ENCODE measurements at places on chromosomes 4 and X.
A peak's percentile ranks its signal among the peaks of the same experiment; 100 is the strongest.

- DNase-seq, result no peak
Observed at GRCh38 chrX:43500996-43501694, 155.0 kb upstream of the MAOA start.

GRCh38 chr4:6876440-6876839, 33.2 kb upstream of the TBC1D14 start:
- no peak for DNase-seq

GRCh38 chr4:55338486-55338885, 7.6 kb upstream of the SRD5A3 start:
- no peak for DNase-seq

DNA sequence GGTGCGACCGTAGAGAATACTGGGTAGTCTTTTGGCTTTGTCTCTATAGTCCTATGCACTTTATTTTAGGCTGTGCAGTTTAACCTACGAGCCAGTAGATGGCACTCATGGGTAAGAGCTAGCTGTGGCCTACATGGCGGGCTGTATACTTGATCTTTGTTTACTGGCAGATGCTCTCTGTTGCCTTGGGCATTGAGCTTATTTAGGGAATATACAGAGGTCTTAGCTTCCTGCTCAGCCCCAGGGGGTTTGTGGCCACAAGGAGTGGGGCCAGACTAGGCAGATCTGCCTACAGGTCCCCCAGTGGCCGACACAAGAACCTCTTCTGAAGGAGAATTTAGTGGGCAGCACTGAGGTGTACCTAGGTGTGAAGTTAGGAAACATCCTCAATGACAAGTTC, 227.6 kb upstream of the HDX start:
- DNase-seq, result peak; percentile 18

GRCh38 chr4:70099206-70099605, 49.0 kb downstream of the HTN1 start:
- no peak for DNase-seq

DNA sequence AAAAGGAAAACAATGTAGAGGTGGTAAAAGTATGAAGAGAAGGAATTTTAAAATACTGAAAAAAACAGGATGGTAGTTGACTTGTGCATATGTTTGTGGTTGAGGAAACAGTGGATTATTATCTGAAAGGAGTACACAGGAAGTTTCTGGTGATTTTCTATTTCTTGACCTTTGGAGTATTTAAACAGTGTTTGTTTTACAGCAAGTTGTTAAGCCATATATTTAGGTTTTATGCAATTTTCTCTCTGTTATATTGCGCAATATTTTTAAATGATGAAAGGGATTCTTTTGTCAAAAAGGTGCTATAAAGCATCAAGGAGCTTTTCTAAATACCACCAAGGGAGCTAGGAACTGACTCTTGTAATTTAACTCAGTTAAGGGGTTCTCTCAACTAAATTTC, 343.1 kb upstream of the MAOA start:
- DNase-seq, result no peak

- DNase-seq, result no peak
Observed at GRCh38 chr4:14716691-14717090, 285.6 kb upstream of the CPEB2 start.

GRCh38 chrX:148146121-148146520, 165.0 kb downstream of the FMR1NB start:
- no peak for DNase-seq

- DNase-seq, result no peak
Observed at GRCh38 chr4:88275516-88275915, 8.8 kb downstream of the PPM1K start.
